Stimulated activated CD4-positive, alpha-beta T cell treated with anti-CD3 and anti-CD28 coated beads, TNF-alpha, amount 100 ng/mL, for 24 hours (primary cell): ENCODE measurements at places on chromosomes 7 and 10.

GRCh38 chr7:76241141-76241540 is 39.4 kb downstream of the SRRM3 start:
- DNase-seq: no peak

- DNase-seq: no peak
These were observed 11.0 kb upstream of the TRIM8 start for GRCh38 chr10:102633287-102633686.

- DNase-seq: no peak
These were observed 15.2 kb upstream of the CDCA7L start for GRCh38 chr7:21960922-21961321.

GRCh38 chr10:50326757-50327701 is 75.7 kb upstream of the ASAH2 start:
- DNase-seq: no peak

GRCh38 chr7:120407010-120407409 is 134.0 kb downstream of the KCND2 start:
- no peak for DNase-seq

GRCh38 chr7:16207321-16207720 is 214.0 kb downstream of the CRPPA start:
- no peak for DNase-seq

GRCh38 chr7:74657692-74658177 is at the start of gene GTF2I:
TSS of gene GTF2I (plus strand) at chr7:74657718. CDS start at chr7:74689129, 31,411 bp downstream.
- DNase-seq: no peak

DNA sequence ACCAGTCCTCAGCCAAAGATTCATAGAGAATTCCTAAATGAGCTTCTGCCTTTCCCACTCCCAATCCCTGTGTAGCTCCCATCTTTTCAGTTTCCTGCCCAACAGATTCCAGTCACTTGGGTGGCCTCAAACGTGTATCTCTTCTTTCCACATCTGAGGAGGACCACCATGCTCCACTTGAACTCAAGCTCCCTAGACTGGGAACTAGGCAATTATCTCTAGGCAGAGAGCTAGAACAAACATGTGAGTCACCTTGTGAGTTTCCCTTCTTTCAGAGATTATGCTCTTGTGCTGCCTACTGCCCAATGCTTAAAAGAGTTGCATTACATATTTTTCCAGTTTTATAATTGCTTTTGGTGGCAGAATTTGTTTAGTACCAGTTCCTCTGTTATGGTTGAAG is 178.0 kb downstream of the MDFIC start:
- no peak for DNase-seq

- DNase-seq: no peak
These were observed 113.0 kb downstream of the DOCK1 start for GRCh38 chr10:127018298-127018650.

DNA sequence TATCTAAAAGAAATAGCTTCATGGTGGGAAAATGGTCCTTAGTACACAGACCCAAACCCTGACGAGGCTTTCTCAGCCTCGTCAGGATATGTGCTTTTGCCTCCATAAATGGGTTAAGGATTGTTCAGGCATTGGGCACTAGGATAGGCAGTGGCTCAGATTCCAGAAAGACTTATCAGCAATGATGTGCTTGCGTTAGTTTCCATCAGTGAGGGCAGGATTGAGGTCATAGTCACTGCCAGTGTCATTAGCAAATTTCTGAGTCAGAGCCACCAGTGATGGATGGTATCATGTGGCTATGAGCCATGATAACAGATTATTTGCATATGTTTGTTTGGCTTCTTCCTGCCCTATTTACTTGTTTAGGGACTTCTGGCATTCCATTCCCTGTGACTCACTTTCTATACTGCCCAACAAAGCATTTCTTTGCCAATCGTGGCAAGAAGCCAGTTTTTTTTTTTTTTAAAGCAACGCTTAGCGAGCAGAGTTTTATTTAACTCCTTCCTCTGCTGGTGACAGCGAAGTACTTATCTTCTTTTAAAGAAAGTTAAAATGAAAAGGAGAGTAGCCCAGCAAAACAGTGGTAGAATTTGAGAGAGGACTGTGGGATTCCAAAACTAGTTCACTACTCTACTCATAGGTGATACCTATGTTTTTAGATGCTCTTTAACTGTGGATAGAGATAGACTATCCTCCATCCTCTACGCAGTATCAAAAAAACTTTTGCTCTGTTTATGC is 44.4 kb downstream of the MYPN start:
- no peak for DNase-seq

- DNase-seq: no peak
These were observed 5.6 kb upstream of the MTG1 start for GRCh38 chr10:133388236-133388972.

- DNase-seq: no peak
These were observed 18.4 kb downstream of the GNA12 start for GRCh38 chr7:2825559-2826227.

- no peak for DNase-seq
These were observed 22.6 kb upstream of the DLG5 start for GRCh38 chr10:77949167-77949566.

- no peak for DNase-seq
These were observed 22.5 kb downstream of the CAV1 start for GRCh38 chr7:116547347-116547746.

DNA sequence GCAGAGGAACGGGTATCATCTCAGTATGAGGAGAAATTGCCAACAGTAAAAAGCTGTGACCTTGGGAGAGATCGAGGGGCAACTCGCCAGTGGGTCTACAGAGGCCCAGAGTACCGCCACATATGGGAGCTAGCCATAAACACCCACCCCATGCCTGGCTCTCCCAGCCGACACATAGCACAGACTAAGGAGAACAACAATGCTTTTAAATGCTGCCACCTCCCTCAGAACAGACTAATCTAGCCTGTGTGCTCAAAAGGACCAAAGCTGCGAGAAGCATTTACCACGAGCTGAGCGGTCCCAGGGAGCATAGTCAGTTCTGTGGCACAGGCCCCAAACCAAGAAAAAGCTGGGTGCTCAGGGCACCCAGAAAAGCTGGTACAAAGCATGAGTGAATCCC is 73.3 kb downstream of the LSM5 start:
- no peak for DNase-seq

DNA sequence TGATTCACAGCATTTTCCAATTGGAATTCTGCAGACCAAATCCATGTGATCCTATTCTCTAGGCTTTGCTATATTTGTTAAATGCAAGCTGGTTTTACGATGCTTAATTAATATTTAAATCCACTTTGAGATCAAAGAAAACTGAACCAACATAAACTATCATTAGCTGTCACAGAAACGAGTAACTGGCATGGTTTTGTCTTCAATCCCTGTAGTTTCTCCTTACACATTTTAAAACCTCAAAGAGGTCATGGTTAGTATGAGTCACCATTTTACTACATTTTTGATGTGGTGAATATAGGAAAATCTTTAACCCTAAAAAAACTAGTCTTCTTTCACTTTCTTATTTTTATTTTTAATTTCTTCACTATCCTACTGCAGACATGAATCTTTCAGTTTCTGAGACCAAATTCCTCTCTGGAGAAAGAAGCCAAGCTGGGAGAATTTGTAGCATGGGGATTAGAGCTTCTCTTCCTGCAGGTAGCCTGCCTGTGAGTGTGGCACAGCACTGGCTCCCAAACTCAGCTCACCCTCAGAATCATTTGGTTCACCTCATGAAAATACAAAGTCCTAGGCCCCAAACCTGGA is 8.7 kb upstream of the LIPM start:
- no peak for DNase-seq

- DNase-seq: no peak
These were observed 337.1 kb downstream of the BMPER start for GRCh38 chr7:34242391-34242790.

- no peak for DNase-seq
These were observed 2.9 kb upstream of the WDFY4 start for GRCh38 chr10:48681740-48682139.

GRCh38 chr7:141950806-141951205 is 4.0 kb upstream of the CLEC5A start:
- DNase-seq: no peak

DNA sequence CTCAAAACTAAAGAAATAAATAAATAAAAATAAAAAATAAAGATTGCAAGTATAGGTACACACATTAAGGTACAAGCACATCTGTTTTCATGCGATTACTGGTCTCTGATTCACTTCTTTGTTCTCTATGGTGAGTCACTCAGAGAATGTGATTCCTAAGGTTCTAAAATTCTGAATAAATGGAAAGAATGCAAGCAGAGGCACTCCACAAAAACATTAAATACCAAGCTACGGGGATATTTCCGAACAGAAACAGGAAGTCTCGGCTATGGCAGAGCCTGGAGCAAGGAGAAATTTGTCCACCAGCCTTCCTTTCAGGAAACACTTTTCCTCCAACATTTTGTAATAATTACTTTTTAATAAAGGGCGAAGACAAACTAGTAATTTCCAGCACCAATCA is 1.4 kb downstream of the VOPP1 start:
- DNase-seq: no peak

DNA sequence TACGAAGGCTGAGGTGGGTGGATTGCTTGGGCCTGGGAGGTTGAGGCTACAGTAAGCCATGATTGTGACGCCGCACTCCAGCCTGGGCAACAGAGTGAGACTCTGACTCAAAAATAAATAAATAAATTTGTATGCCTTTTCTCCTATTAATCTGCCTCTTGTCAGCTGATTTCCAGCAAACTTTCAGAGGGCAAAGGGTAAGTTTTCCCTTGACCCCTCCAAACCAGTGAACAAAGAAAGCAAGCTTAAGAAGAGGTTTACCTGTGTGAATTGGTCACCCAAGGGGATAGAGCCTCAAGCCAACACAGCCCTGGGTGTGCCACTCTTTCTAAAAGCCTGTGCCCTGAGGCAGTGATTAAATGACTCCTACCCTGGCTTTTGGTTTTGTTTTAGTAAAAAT is 30.8 kb downstream of the GOT1 start:
- no peak for DNase-seq

- no peak for DNase-seq
These were observed 40.6 kb upstream of the AOAH start for GRCh38 chr7:36764929-36765328.

DNA sequence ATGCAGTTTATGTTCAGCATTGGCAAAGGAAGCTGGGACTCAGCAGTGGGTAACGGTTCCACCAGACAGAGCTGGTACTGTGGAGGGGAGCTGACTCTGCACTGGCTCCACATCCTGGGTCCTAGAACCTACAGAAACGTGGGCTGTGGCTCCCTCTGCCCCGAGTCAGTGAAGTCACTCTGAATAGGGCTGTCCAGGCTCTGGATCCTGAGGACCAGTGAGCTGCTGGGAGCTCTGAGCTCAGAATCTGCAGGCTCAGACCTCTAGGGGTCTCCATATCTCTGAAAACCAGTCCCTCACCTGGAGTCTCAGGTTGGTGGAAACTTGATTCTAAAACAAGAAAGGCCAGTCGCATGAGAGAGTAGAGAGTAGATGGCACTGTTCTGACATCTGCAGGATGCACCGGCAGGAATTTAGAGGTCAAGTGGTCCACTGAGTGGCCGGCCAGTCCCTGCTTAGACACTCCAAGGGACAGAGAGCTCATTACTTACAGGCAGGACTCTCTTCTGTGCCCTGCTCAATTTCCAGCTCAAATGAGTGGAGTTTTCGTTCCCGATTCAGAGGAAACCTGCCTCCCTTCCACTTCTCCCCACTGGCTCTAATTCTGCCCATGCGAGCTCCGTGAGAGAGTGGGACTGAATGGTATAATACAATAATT is 18.6 kb downstream of the NPFFR1 start:
- no peak for DNase-seq

GRCh38 chr7:83947260-83947659 is 247.3 kb downstream of the SEMA3A start:
- DNase-seq: no peak

- DNase-seq: no peak
These were observed at the start of gene CTBP2 for GRCh38 chr10:125159932-125160855. TSS of gene CTBP2 (minus strand) at chr10:125160563.

GRCh38 chr7:22039670-22040069 is 94.0 kb upstream of the CDCA7L start:
- no peak for DNase-seq

DNA sequence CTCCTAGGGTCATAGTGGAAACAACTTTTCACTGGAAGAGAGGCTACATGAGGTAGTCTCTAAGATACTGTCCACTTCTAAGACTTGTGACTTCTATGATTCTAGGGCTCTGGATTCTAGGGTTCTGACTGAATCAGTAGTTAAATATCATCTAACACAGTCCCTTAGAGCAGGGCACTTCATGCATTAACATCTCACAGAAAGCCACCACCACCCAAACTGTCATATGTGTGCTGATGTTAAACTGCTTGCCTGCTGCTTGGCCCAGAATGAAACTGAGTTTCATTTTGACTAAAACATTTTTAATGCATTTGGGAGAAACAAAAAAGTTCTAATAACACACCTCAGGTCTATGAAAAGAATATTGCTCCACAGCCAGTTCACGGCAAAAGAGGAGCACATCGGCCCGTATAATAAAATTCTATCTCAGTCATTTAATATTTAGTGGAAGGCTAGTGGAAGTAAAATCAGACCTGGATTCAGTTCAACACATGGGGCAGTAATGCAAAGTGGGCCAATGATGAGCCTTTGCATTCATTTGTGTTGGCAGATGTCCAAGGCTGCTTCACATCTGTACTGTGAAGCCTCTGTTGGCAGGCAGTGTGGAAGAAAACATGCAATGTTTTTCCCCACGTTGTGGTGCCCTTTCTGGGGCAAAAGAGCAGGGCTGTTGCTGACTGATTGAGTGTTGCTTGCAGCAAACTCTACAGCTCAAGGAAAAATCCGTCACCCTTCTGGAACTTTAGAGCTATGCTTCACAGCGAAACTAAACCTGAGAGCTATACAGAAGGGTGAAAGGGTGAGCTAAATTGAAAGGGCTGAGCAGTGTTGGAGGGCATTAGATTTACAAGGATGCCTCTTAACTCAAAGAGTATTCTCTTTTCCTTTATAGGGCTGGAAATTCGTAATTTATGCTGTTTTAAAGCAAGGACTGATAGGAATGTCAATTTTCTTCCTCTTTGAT is 33.5 kb upstream of the AUTS2 start:
- no peak for DNase-seq

GRCh38 chr7:25852211-25852938 is 299.6 kb upstream of the NFE2L3 start:
- no peak for DNase-seq

DNA sequence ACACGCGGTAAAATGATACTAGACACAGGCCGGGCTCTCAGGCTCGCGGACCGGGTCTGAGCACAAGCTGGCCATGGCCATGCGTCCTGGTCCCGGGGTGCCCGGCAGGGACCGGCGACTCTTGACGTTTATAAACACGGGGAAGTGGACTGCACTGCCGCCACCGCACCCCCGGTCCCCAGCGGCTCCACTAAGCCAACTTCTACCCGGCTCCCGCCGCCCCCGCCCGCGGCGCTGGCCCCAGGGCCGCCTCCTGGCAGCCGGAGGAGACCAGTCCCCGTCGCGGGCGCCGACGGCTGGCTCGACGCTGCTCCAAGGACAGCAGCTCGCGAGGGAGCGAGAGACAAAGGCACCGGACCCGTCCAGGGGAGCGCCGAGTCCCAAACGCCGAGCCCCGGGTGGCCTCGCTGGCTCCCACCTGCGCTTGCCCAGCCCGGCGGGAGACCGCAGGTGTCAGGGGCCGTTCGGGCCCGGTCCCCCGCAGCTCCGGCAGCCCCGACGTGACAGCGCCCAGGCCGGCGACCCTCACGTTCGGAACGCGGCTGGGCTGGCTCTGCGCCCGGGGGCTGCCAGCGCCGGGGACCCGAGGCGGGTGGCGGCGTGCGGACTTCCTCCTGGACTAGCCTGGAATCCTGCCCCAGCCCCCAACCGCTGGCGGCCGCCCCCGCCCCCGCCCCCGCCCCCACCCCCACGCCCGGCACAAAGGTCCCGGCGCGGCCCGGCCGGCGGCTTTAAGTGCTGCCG is 517 bp downstream of the ITGB1 start:
- DNase-seq: no peak
